Uterus (tissue), 4 donors: ENCODE measurements at places on chromosomes 1 and 21. TPM values are rescaled to one million over a fixed set of nuclear protein-coding genes. Genes with fewer than 3 reads are reported as not detected.

C1orf198 gene
- 41.0 TPM for total RNA-seq

SLC22A15 gene
- total RNA-seq = not detected

FASLG gene
- total RNA-seq = not detected

LRRC8C gene
- 10.9 TPM for total RNA-seq

SLC19A2 gene
- 52.4 TPM for total RNA-seq

DNA sequence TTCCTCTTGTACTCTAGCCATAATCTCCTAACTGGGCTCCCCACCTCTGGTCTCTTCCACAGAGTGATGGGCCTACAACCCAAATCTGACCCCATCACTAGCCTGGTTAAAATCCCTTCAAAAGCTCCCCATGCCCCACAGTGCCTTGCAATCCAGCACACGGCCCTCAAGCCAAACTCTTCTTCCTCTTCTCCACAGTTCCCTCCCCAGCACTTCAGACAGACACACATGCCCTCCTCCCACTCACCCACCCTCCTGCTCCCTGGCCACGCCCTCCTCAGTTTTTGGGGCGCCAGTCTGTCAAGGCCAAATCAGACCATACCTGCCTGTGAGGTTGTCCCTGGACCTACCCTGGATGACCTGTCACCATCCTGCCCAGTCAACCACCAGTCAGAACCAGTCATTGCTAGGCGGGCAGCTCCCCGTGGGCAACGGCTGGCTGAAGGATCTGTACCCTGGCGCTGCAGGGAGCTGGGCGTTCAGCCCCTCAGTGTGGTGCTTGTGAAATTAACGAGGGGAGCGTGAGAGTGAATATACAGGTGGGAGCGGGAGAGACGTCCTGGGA is 753 bp downstream of the C1orf210 start:
- no peak for DNase-seq

GRCh38 chr1:231613419-231614349 is 12.9 kb upstream of the DISC1 start:
- DNase-seq = no peak

DNA sequence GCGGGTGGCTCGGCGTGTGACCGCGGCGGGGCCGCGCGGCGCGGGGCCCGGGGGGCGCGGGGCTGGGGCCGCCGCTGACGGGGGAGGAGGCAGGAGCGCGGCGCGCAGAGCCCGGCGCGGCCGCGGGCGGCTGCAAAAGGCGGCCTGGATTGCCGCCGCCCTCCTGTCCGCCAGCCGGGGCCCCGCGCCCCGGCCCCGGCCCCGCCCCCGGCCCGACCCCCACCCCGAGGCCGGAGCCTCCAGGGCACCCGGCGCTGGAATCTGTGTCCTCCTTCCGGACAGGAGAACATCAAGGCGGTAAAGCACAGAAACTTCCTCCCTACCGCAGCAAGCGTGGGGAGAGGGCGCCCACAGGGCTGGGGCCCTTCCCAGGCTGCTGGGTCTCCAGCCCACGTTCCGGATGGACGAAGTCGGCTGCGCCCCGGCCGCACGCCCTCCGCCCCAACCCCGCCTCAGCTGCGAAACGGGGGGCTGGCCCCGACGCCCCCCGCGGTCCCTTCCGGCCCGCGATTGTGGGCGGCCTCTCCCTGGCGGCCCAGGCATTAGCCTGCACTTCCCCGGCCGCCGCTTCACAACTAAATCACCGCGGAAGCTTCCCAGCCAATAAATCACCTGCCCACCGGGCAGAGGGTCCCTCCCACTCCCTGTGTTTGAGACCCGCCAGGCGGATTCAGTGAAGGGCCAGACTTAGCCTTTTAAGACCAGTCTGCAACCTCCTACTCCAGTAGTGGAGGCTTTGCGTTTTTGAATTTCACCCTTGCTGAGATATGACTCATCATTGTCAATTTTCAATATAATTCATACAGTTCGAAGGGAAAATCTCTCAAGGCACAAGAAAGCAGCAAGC is 106.0 kb downstream of the SLC45A1 start:
- DNase-seq = peak; percentile 62

- DNase-seq = no peak
These were observed 2.9 kb downstream of the C1QA start for GRCh38 chr1:22639286-22639685.

GRCh38 chr1:11641776-11642305 is 12.4 kb downstream of the FBXO2 start:
- DNase-seq = no peak

DNA sequence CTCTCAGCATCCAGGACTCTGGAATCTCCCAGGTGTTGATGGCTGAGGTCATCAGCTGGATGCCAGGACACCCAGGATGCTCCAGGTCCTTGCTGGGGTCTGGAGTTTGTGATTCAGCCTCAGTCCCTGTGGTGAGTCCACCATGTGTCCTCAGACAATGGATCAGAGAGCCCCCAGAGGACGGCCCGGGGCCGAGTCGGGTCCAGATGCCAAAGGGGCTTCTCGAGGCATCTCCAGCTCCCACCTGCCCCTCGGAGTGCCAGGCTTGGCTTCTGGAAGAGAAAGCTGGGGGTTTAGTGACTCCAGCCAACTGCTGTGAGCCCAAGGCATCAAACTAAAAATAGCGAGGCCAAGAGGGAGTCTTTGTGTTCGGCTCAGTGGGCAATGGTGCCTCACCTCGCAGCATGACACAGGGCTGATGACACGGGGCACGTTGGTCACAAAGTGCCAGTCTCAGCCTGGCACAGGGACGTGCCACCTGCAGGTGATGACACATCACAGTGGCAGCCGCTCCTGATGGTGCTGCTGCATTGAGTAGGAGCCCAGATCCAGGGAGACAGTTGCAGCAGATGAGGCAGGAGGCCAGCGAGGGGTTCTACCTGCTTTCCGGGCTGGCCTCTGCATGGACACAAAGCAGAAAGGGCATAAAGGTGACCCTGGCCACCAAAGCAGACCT is 10.6 kb downstream of the PDE9A start:
- no peak for DNase-seq

- DNase-seq = no peak
These were observed 584 bp upstream of the LTN1 start for GRCh38 chr21:28993293-28993629.

DNA sequence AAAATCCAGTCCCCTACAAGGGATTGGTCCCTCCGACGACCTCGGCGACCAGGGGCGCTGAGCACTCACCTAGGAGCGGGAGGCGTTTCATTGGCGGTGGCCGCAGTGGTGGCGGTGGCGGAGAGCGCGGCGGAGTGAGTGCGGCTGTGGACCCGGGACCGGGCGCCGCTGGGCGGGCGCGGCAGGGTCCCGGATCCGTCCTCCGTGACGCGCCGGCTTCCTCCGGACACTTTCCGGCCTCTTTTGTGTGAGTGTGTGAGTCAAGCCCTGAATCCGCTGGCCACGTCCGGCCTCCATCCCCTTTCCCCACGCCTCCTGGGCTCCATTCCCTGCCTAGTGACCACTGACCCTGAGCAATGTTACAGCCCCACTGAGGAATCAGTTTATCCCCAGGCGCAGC is at the start of gene ADGRL4:
Gene ADGRL4 (minus strand): TSS at position 167 of the 400 bp plus-strand sequence. CDS start 76 bp downstream, at position 91.
- peak; percentile 25 for DNase-seq
